Endothelial cell of coronary artery (primary cell): ENCODE measurements at places on chromosomes 5 and 9. TPM values are rescaled to one million over a fixed set of nuclear protein-coding genes. Genes with fewer than 3 reads are reported as not detected.

The TRPM3 gene
- 0.90 and 1.1 TPM in 2 replicates for total RNA-seq

The KIF4B gene
- total RNA-seq, result 0.19 and 0.27 TPM in 2 replicates

The CYLC2 gene
- total RNA-seq, result not detected in 2 replicates

The TRIM7 gene
- total RNA-seq, result 10.6 and 12.8 TPM in 2 replicates

The HDHD3 gene
- total RNA-seq, result 4.9 TPM in 2 replicates

The KIF12 gene
- 0.18 TPM in 1 of 2 replicates, not detected in the other for total RNA-seq

The TRIP13 gene
- 12.8 and 34.1 TPM in 2 replicates for total RNA-seq
